ENCODE measurements at places on chromosomes 13 and 19.

GRCh38 chr13:105342281-105342820 lies 1193.1 kb downstream of the EFNB2 start:
- peaks cover 10% of the 10 kb centered on the region for H3K4me1 ChIP-seq
- no peak overlapping the region for H3K4me3 ChIP-seq
- H3K36me3 ChIP-seq: no peaks in the 10 kb centered on the region
- no peak for DNase-seq
- no peaks in the 10 kb centered on the region for H3K27me3 ChIP-seq

- no peaks in the 10 kb centered on the region for H3K27me3 ChIP-seq
- peak; percentile 84 for DNase-seq
- H3K27ac ChIP-seq: peak overlapping the region; percentile 7
- H3K4me1 ChIP-seq: peaks cover 7% of the 10 kb centered on the region
- no peak overlapping the region for H3K4me3 ChIP-seq
Measured at GRCh38 chr19:13974073-13974472, 21.8 kb downstream of the DCAF15 start.

DNA sequence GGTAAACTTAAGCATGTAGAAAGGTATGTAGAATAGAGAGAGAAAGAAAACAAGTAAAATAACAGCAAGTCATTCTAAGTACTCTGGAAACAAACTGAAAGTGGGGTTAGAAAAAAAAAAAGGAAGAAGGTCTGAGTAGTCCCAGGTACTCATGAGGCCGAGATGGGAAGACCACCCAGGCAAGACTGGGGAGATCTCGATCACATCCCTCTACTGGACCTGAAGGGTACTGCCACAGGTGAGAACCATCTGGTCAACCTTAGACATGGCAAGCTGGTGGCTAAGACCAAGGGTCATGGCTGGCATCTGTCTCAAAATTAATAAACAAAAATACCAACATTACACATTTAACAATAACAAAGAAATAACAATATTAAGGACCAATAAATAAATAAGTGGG lies 36.3 kb upstream of the ZNF724 start:
- no peaks in the 10 kb centered on the region for H3K36me3 ChIP-seq
- H3K4me1 ChIP-seq: no peaks in the 10 kb centered on the region
- no peak overlapping the region for H3K27ac ChIP-seq
- DNase-seq: no peak
- H3K4me3 ChIP-seq: no peak overlapping the region
- no peaks in the 10 kb centered on the region for H3K27me3 ChIP-seq

DNA sequence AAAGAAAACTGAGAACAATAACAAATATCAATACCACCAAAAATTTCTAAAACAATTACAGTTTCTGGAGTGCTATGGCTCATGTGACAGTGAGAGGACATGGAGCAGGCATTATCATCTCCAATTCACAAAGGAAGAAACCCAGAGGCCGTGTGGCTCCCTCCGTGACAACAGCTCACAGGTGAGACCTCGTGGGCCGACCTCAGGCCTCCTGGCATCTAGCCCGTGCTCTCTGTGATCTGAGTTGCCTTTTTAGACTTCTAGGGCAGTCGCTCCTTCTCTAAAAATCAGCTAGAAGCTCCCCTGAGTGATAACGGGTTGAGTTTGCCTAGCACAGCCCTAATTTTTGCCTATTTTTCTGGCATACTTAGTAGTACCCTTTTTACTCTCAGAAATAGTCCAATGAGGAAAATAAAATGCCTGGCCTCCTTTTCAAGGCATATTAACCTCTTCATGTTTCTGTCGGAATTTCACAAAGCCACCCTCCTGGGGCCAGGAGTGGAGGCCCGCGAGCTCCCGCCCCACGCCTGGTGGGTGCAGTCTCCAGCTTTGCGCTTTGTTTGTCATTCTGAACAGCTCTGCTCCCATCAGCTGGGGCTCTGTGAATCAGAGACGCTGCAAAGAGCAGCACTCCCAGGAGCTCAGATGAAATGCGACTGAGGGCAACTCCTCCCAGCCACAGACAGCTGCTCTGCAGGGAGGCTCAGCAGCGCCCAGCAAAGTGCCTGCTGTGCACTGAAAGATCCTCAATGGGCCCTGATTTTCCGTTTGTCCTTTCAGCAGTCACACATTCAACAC lies 292.5 kb downstream of the UQCRFS1 start:
- H3K36me3 ChIP-seq: no peaks in the 10 kb centered on the region
- H3K27ac ChIP-seq: no peak overlapping the region
- no peaks in the 10 kb centered on the region for H3K27me3 ChIP-seq
- H3K4me3 ChIP-seq: no peak overlapping the region
- no peak for DNase-seq
- H3K4me1 ChIP-seq: no peaks in the 10 kb centered on the region
